ENCODE measurements at places on chromosomes 1 and 21.

- DNase-seq = no peak
These were observed 9.4 kb upstream of the UAP1 start for GRCh38 chr1:162551969-162552683.

- no peak for DNase-seq
These were observed 42.3 kb downstream of the CC2D1B start for GRCh38 chr1:52323731-52324130.

GRCh38 chr1:226217273-226217672 lies 6.2 kb upstream of the MIXL1 start:
- no peak for DNase-seq

- DNase-seq = no peak
These were observed 31.0 kb downstream of the NENF start for GRCh38 chr1:212463565-212464285.

GRCh38 chr1:191052888-191053287 lies 575.2 kb upstream of the BRINP3 start:
- DNase-seq = no peak
